ENCODE measurements at places on chromosomes 16 and 17.

- peak; percentile 91 for DNase-seq
Measured at GRCh38 chr16:1351582-1352362, at the start of the genes GNPTG and TSR3. Gene GNPTG (plus strand): TSS chr16:1351931. CDS start chr16:1351966, 35 bp downstream. Gene TSR3 (minus strand): TSS chr16:1351878. CDS start chr16:1351804, 74 bp downstream.

- no peak for DNase-seq
Measured at GRCh38 chr16:4788910-4789309, 765 bp upstream of the SEPTIN12 start.

DNA sequence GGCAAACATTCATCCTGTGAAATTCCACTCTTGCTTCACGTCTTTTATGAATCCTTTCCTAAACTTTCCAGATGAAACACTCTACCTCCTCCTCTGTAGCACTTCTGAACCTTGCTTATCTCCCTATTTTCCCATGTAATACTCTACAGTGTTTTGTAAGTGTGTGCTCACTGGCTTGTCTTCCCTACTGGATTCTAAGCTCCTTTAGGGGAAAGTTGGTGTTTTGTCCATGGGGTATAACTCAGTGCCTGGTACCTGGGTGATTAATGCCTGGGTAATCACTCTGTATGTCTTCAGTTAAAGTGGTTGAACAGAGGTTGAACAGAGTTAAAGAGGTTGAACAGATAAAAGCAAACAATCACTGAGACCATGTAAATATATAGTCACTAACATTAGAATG lies 3.8 kb upstream of the KAT7 start:
- DNase-seq = no peak

DNA sequence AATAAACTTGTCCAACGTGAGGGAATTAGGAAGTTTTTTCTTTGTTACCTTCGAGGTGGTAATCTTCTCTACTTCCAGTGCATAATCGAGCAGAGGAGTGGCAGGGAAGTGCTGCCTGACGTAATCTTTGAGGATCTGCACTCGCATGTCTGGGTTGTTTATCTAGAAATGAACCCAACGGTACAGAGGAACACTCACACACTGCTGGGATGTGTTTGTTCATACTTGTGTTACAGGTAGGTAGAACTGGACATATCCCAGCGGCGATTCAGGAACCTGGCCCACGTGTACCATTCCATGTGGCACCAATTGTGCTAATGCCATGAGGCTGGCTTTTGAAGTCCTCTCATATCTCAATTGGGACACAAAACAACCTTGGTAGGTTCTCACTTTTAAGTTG lies 4.2 kb upstream of the KLHL11 start:
- DNase-seq = no peak

GRCh38 chr17:81291662-81292061 lies 3.4 kb downstream of the SLC38A10 start:
- DNase-seq = peak; percentile 59

- DNase-seq = no peak
Measured at GRCh38 chr17:16415031-16415924, at the start of gene TRPV2. Gene TRPV2 (plus strand): TSS chr17:16415571. CDS start chr17:16417669, 2,098 bp downstream.

- DNase-seq = no peak
Measured at GRCh38 chr16:89119166-89119621, 25.5 kb downstream of the ACSF3 start.

DNA sequence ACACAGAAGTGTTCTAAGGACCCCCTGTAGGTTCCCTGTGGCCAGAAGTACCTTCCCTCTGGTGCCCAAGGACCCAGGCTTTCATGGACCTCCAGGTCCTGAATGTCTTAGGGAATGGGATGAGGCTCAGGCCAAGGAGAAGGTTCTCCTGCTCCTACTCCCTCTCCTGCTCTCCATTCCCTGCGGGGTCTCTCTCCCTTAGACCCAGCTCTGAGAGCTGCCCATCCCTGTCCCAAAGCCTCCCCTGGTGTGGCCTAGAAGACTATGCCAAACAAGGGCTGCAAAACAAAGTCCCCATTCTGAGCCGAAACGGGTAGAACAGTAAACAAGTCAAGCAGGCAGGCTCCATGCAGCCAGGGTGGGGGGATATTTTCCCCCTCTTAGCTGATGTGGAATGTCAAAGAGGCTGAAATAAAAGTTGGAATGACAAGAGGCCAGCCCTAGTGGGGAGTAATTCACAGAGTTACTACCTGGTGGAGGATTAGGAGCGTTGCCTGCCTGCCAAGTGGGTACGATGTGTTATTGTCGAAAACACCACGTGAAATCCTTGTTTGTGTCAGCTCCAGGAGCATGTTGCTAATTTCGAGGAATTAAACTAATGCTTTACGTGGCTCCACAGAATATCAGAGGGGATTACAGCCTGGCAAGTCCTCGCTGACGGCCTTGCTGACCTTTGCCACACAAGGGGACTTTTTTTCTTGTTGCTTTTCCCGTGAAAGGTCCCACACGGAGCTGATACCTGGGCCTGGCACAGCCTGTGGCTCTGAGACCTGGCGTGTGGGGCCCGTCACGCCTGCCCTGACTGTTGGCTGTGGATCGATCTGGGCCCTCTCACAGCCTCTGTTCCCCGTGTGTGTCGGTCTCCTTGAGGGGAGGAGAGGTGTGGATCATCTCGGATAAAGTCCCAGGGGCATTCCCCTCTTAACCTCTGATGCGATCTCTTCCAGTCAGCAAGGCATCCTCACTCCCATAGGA lies 2.9 kb downstream of the WFIKKN2 start:
- no peak for DNase-seq

GRCh38 chr17:1216217-1217088 lies 36.7 kb upstream of the ABR start:
- DNase-seq = no peak

GRCh38 chr16:30665155-30665829 lies 7.1 kb downstream of the FBRS start:
- DNase-seq = no peak

- DNase-seq = no peak
Measured at GRCh38 chr17:44585315-44585714, 28.0 kb downstream of the FZD2 start.

DNA sequence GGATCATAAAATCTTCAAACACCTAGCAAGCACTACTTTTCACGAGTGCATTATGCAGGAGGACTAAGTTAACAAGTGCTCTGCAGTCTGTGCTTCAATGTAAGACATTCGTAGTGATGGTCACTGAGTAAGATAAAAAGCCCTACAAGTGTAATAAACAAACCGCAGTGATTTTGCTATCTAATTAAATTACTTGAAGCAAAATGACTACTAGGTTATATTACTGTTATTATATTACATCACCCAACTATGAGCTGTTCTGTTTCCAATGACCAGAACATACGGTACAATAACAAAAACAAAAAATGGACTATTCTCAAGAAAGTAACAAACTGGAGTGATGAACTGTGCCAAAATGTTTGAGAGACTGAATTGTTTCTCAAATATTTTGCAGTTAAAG lies 11.2 kb downstream of the KLHL10 start:
- DNase-seq = no peak

DNA sequence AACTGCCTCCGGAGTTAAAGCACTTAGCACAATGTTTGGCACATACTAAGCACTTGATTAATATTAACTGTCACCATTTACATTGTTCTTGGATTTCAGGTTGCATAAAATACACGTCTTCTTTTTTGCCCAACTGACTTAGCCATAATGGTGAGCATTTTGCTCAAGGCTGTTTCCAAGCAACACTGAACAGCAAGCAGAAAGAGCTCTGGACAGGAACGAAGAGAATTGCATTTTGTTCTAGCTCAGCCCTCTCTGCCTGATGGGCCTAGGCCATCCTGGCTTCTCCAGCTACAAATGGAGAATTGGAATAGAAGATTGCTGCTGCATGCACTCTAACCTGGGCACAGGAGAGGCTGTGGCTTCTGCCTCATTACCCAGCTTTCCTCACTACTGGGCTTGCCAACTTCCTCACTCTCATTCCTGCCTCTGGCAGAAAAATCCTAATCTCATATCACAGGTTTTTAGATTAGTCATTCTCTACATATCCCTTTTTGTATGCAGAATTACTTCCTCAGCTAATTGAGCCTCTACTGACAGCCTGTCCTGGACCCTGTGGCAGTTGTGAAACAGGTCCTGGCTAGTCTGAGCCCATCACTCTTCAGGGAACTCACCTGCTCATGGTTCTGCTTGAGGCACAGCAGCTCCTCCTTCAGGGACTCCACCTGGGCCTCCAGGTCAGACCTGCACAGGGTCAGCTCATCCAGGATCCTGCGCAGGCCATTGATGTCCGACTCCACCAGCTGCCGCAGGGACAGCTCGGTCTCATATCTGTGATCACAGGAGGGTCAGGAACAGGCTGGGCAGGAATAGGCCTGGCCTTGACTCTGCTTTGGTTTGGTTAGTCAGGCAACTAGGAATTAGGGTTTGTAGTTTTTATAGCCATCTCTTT lies 2.5 kb downstream of the KRT33A start:
- no peak for DNase-seq

GRCh38 chr16:81832801-81833547 lies 53.9 kb downstream of the PLCG2 start:
- DNase-seq = no peak

DNA sequence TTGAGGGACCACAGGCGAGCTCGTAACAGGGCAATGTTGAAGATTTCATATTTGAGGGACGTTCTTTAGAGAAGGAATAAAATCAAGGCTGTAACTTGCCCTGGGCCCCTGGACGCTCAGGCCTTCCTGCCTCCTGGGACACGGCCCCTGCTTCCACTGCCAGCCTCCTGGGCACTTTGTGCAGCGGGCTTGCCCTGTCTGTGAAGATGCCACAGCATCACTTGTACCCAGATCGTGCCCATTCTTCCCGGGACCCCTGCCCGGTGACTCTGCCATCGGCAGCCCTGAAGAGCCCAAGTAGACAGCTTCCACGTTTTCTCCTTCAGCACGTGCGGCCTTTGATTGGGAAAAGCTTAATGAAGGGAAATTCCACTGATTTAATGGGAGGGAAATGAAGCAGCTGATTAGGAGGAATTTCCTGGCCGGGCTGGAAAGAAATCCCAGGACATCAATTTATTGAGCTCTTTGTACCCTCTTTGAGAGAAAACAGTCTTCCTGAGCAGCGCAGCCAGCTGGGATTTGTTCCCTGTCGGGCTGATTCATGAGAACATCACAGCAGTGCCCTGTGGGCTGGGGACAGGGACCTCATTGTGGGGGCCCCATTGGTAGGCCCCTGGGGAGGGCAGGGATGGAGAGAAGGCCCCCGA lies 71.5 kb downstream of the CRISPLD2 start:
- no peak for DNase-seq

DNA sequence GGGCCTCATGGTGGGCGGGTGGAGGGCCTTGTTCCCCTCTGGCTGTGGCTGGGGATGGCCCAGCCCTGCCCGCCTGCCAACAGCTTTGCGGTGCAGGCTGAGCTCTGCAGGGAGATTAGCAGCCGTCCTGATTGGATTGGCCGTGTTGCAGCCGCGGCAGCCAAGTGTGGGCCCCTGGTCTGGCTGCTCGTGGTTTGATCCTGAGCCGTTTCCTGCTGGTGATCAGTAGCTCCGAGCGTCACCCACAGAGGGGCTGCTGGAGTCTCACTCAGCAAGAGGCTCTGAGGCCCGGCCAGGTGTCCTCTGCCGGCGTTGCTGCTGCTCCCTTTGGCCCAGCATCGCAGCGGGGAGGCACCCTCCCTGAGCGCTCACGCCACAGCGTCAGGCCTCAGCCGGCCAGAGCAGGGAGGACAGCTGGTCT lies 32.5 kb downstream of the BAIAP2 start:
- DNase-seq = no peak

GRCh38 chr16:47037396-47037745 lies 63.9 kb upstream of the DNAJA2 start:
- peak; percentile 16 for DNase-seq

GRCh38 chr16:66131156-66131807 lies 235.2 kb upstream of the CDH5 start:
- DNase-seq = no peak
